ENCODE measurements at places on chromosomes 4 and X.

DNA sequence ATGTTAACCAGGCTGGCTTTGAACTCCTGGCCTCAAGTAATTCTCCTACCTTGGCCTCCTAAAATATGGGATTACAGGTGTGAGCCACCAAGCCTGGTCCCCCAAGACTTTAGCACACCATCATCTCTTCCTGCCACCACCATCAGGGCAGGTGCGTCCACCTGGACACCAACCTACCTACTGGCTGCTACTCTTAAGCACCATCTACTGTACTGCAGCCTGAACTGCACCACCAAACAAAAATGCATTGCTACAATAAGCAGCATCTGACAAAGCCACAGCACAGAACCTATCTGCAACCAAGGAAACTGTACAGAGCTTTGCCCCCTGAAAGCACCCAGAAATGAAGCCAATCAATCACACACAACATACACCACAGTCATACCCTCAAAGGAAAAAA lies 139.7 kb downstream of the EFHC2 start:
- DNase-seq = no peak

GRCh38 chr4:42167709-42168108 lies 15.3 kb upstream of the BEND4 start:
- DNase-seq = peak; percentile 78

DNA sequence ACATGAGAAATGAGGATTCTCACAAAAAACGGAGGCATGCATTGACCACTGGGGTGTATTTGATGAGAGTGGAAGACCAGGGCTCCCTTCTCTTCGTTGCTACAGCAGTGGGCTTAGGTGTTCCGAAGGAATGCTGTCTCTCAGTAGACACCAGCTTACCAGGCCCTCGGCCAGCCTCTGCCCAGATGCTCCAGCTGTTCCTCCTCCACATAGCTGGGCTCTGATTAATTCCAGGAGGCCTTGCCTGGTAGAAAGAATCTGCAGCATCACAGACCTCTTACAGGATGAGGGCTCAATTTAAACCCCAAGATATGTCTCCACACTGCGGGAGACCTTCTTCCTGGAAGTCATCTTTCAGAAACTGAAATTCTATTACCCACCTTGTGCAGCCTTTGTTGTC lies 346.6 kb upstream of the TENM3 start:
- DNase-seq = no peak

- no peak for DNase-seq
Measured at GRCh38 chrX:45329217-45329616, 128.5 kb upstream of the DIPK2B start.

DNA sequence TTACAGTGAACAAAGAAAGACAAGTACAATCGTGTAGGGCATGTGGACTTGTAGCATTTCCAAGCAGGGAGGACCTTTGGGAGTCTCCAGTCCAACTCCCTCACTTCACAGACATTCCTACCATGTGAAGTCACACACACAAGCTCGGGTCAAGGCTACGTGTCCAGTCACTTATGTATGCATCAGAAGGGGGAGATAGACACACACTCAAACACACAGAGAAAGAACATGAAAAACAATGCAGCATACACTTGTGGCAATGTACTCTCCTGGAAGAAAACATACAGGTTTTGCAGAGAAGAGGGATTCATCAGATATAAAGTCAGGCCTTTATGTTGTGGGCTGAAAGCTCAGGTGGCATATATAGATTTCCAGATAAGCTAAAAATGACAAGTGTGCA lies 136.1 kb upstream of the MID1 start:
- DNase-seq = no peak

Measured in GM13977 (cell line).